Kidney (tissue), 22 donors: ENCODE measurements at places on chromosomes 2 and 18. TPM values are rescaled to one million over a fixed set of nuclear protein-coding genes. Genes with fewer than 3 reads are reported as not detected.
A peak's percentile ranks its signal among the peaks of the same experiment; 100 is the strongest.

Gene AGBL5
- 36.5 TPM for total RNA-seq

GRCh38 chr2:135742325-135742757 lies 686 bp downstream of the UBXN4 start:
- peaks cover 10% of the 10 kb centered on the region for H3K4me1 ChIP-seq
- H3K36me3 ChIP-seq, result no peaks in the 10 kb centered on the region
- no peaks in the 10 kb centered on the region for H3K27me3 ChIP-seq
- peak overlapping the region; percentile 98 for H3K27ac ChIP-seq
- peak overlapping the region; percentile 90 for H3K4me3 ChIP-seq

DNA sequence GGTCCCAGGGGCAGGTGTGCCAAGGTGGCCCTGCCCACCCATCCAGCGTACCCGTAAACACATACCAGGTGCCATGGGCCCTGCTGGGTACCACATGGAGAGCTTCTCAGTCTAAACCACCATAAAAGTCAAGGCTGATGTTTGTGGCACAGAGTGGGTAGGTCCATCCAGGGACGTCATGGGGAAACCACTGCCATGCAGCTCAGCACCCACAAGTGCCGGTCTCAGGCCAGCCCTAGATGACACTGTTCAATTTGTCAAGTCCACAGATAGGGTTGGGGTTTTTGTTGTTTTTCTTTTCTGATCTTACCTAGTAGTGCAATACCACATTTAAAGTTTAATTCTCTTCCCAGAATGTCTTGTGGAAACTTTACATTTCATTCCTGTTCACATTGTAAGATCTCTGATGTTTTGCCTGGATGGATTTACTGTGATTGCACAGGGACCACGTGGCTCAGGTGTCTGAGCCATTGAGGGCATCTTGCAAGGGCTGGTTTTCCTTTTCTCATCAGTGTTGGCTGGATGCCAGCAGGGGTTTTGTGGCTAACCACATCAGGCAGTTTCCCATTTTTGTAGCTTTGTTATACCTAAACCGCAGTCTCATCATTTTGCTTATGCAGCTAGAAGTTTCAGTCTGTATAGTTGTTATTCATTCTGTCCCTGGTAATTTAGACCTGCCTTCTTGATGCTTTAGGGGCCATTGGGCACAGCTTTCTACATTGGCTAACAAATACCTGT lies 64.7 kb downstream of the STK25 start:
- no peaks in the 10 kb centered on the region for H3K36me3 ChIP-seq
- H3K27me3 ChIP-seq, result no peaks in the 10 kb centered on the region
- H3K4me1 ChIP-seq, result no peaks in the 10 kb centered on the region
- DNase-seq, result no peak
- H3K4me3 ChIP-seq, result no peak overlapping the region
- no peak overlapping the region for H3K27ac ChIP-seq

DNA sequence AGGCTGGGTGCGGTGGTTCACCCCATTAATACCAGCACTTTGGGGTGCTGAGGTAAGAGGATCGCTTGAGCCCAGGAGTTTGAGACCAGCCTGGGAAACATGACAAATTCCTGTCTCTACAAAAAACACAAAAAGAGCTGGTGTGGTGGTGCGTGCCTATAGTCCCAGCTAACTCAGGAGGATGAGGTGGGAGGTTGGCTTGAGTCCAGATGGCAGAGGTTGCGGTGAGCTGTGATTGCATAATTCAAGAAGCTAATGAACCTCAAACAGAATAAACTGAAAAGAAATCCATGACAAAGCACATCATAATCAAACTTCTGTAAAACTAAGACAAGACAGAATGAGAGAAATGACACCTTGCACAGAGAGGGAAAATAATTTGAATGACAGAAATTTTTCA lies 54.8 kb downstream of the SEMA4F start:
- no peaks in the 10 kb centered on the region for H3K36me3 ChIP-seq
- no peak for DNase-seq
- H3K4me1 ChIP-seq, result no peaks in the 10 kb centered on the region
- no peak overlapping the region for H3K27ac ChIP-seq
- no peak overlapping the region for H3K4me3 ChIP-seq

Gene C2orf72
- total RNA-seq, result 0.88 TPM

GRCh38 chr2:195574312-195574711 lies 82.7 kb upstream of the SLC39A10 start:
- no peaks in the 10 kb centered on the region for H3K36me3 ChIP-seq
- no peak for DNase-seq
- H3K4me3 ChIP-seq, result no peak overlapping the region
- H3K4me1 ChIP-seq, result no peaks in the 10 kb centered on the region

DNA sequence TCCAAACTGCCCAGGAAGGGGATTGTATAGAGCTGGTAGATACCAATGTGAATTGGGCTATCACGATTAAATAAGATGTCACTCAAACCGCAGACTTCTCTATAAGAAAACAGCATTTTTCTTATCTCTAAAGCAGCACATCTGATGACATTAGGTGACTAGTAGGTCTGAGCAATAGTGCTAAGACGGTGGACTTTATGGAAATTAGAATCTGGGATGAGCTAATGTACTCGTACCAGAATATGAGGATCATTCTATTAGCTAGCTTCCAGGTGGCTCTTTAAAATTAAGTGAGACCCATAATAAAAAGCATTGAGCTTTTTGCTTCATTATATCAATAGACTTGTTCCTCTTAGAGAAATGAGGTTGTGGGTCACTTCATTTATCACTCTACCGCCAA lies 130.0 kb upstream of the MC4R start:
- H3K27me3 ChIP-seq, result no peaks in the 10 kb centered on the region
- H3K27ac ChIP-seq, result no peak overlapping the region
- no peaks in the 10 kb centered on the region for H3K4me1 ChIP-seq
- H3K4me3 ChIP-seq, result no peak overlapping the region
- no peaks in the 10 kb centered on the region for H3K36me3 ChIP-seq
- no peak for DNase-seq

DNA sequence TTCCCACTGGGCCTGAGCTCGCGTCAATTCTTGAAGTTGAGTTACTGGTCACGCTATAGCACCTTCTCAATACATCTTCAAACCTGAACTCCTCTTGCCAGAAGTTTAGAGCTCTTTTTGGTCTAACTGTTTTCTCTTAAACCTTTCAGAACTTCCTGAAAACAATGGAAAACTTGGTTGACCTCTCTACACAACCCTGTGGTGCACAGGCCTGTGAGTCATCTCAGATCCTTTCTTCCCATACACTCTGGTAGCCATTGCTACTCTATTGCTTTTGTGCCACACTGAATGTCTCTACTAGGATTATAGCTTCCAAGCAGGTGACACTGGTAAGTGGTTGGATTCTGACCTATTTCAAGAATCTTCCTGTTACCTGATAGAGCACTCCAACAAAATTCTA lies 321.5 kb upstream of the FSIP2 start:
- no peaks in the 10 kb centered on the region for H3K4me1 ChIP-seq
- H3K27ac ChIP-seq, result no peak overlapping the region
- no peaks in the 10 kb centered on the region for H3K27me3 ChIP-seq
- H3K4me3 ChIP-seq, result no peak overlapping the region

DNA sequence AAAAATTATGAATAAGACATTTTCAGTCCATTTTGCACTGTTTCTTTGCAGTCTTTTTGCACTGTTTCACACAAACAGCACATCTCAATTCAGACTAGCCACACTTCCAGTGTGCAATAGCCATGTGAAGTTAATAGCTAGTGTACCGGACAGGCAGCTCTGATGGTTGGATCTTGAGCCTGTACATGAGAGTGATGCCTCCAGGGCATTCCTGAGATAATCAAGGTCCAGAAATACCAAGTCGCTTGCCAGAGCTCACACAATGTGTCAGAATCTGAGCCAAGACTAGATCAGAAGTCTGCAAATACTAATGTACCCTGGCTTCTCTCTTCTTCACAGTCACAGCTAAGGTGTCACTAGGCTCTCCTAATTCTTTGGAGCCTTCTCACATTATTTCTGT lies 180.2 kb downstream of the OSR1 start:
- H3K27me3 ChIP-seq, result no peaks in the 10 kb centered on the region
- no peak overlapping the region for H3K27ac ChIP-seq
- H3K4me3 ChIP-seq, result no peak overlapping the region
